ENCODE measurements at places on chromosomes 4 and X. TPM values are rescaled to one million over a fixed set of nuclear protein-coding genes. Genes with fewer than 3 reads are reported as not detected.

DNA sequence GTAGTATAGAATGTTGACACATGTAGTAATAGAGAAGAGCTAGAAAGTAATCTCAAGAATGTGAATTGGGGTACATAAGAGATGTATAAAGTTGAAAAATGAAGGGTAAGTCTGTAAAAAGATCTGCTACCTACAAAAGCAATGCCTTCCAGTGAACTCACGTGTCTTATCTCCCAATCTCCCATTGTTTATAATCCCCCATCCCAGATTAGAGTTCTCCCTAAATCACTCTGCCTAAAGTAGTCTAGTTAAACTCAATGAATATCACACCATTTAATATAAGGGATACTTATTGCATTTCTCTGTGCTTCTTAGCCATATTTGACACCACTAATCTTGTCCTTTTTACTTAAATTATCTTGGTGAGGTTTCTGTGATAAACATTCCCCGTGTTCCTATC, 6.6 kb downstream of the TECRL start:
- no peak for DNase-seq

The USP38 gene
- 10.0 TPM for total RNA-seq

DNA sequence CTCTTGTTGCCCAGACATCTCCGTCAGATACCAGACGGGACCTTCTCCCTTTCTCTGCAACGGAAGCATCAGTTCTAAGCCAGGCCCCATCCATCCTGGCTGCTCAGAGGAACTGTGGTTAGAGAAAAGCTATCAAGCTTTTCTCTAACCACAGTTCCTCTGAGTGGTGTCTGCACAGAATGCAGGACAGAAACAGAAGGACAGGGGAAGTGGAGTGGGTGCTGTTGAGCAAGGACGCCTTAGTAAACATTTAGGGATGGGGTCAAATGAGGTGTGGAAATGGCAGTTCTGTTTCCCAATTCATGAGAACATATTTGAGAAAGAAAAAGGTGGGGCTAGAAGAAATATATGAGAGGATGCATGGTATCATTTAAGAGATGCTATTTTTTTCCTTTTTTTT, 283.8 kb downstream of the CRLF2 start:
- DNase-seq, result no peak

The P2RY8 gene
- total RNA-seq, result 0.49 TPM

- peak; percentile 31 for DNase-seq
These were observed 55.5 kb upstream of the MAGED1 start for GRCh38 chrX:51837921-51838320.

The SUPT20HL2 gene
- total RNA-seq, result not detected

The TRPC5OS gene
- not detected for total RNA-seq

The TEX13B gene
- not detected for total RNA-seq

DNA sequence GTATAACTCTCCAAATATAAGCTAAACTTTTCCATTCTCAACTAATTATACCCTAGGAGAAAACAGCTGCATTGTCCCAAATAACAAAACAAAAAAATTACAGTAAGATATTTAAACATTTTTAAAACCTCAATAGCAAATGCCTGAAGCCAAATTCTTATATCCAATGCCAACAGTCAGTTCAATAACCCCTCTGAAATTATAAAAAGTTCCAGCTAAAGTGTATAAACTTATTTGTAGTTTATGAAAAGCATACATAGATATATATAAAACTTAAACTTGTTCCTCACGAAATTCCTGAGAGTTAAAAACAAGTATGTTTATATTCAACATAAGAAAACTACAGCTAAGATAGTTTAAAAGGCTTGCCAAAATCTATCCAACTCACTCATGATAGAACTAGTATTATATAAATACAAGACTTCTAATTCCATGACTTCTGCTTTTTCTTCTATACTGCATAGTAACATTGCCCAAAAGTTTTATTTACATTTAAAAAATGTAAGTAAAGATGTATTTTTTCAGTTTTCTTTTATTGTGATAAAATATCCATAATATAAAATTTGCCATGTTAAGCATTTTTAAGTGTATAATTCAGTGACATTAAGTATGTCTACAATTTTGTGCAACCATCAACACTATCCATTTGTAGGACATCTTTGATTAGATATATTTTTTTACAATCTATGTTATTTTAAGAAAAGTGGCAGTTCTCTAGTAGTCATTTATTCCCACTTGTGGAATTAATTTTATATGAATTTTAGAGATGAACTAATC, 72.8 kb downstream of the PPA2 start:
- DNase-seq, result no peak

The FATE1 gene
- not detected for total RNA-seq

The SERPINA7 gene
- 0.12 TPM for total RNA-seq

GRCh38 chr4:44522761-44523445, 74.3 kb upstream of the KCTD8 start:
- DNase-seq, result no peak

The RNF128 gene
- total RNA-seq, result 17.0 TPM

The EDA2R gene
- total RNA-seq, result 1.1 TPM

- peak; percentile 12 for DNase-seq
These were observed 5.5 kb upstream of the HGFAC start for GRCh38 chr4:3436048-3436797.

The SLC4A4 gene
- 235 TPM for total RNA-seq

GRCh38 chrX:143058120-143058519, 32.4 kb downstream of the SPANXN4 start:
- DNase-seq, result no peak

The SATL1 gene
- not detected for total RNA-seq

The ANKRD37 gene
- total RNA-seq, result 11.4 TPM

DNA sequence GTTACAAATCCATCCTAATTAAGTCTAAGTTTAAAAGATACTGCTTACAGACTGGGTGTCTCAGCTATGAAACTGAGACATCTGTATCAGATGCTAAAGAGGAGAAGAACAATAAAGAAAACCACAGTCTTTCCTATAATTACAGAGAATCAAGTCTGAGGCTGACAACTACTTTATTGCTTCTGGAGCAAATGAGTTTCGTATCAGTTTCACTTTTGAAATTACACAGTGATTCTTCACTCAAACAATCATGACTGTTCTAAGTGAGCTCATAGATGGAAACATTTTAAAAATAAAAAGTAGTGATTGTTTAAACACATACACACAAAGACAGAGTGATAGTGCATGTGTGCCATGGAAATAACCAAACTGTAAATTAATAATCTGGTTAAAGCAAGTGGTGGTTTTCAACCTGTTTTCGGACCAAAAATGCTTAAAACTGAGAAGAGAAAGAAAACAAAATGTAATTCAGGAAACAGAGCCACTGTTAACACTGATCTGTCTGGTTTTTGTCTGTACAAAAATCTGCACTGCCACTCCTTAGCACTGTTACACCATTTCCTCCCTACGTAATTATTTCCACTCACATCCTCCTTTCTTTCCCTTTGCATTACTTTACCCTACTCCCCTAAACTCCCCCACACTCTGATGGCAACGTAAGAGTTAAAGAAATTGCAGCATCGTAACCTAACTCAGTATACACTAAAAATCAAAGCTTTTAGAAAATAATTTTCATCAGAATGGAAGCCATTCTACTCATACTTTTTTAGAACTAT, 12.5 kb downstream of the RFC1 start:
- no peak for DNase-seq

GRCh38 chr4:86346320-86346719, 13.5 kb downstream of the MAPK10 start:
- DNase-seq, result no peak

DNA sequence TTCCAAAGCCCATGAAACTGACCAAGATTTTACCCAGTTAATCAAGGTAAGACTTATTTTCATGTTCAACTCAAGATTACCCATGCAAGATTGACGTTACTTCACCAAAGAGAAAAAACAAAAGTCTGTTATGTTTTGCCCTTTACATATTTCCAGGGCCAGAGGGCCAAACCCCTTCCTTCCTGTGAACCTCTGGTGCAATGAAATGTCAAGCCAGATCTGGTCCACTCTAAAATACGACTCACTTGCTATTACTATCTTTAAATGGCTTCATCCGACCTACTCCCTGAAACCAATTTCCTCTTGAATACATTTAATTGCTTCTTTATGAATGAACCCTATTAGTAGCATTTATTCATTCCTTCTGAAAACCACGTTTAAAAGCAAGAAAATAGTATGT, 33.0 kb downstream of the TSPAN5 start:
- no peak for DNase-seq

GRCh38 chr4:154928640-154929257, 147.7 kb downstream of the RBM46 start:
- no peak for DNase-seq

DNA sequence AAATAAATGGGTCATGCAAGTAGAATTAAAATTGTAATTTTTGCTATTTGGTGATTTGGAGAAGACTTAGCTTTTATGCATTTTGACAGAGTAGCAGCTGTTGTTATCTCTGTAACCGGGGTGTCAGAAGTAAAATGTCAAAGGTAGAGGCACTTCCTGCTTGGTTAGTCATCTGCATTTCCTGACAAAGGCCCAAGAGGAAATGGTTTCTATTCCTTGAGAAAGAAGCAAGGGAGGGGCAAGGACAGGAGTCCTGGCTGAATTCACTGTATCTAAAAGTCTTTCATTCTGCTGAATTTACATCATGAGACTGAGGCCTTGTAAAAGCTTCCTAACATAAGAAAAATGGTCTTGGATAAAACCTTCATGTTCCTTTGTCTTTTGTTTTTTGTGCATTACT, 550.9 kb upstream of the BOD1L1 start:
- no peak for DNase-seq

The FABP2 gene
- total RNA-seq, result not detected

GRCh38 chr4:126568652-126569570, 1063.8 kb upstream of the INTU start:
- no peak for DNase-seq

GRCh38 chrX:97787849-97788248, 904.1 kb downstream of the RPA4 start:
- no peak for DNase-seq

The MAGEE1 gene
- 2.0 TPM for total RNA-seq

DNA sequence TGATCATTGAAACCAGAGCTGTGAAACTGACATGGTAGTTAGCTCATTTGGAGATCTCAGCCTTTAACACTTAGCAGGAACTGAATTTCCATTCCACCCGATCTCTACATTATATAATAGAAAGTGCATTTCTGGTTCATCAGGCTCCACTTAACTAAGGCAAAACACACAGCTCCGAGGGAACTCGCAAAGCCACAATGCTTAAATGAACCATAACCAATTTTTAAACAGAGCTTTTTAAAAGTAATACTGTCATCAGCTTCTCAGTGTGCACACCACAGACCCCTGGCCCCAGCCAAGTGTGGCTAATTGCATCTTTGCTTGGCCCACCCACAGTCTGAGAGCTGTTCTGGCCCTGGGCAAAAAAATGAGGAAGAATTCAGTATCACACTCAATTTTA, 66.1 kb downstream of the DCHS2 start:
- DNase-seq, result no peak

GRCh38 chr4:61545902-61546480, 345.9 kb downstream of the ADGRL3 start:
- no peak for DNase-seq

DNA sequence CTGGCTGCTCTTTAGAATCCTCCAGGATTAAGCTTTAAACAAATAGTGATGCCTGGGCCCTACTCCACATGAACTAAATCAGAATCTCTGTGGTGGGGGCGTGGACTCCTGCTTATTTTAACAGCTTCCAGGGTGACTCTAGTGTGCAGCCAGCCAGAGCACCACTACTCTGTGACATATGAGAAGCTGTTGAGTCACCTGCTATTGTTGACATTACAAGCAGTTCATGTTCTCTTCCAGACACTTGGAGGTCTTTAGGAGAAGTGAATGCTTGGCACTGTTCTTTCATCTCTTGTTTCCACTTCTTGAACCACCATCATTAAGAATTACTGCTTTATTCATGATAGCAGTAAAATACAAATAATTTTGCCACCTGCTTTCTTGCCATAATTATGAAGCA, 426 bp upstream of the C4orf51 start:
- peak; percentile 34 for DNase-seq

The CCKAR gene
- total RNA-seq, result 0.16 TPM

The CCNG2 gene
- total RNA-seq, result 30.2 TPM

- DNase-seq, result peak; percentile 23
These were observed 21.9 kb downstream of the TKTL1 start for GRCh38 chrX:154317391-154317995.

DNA sequence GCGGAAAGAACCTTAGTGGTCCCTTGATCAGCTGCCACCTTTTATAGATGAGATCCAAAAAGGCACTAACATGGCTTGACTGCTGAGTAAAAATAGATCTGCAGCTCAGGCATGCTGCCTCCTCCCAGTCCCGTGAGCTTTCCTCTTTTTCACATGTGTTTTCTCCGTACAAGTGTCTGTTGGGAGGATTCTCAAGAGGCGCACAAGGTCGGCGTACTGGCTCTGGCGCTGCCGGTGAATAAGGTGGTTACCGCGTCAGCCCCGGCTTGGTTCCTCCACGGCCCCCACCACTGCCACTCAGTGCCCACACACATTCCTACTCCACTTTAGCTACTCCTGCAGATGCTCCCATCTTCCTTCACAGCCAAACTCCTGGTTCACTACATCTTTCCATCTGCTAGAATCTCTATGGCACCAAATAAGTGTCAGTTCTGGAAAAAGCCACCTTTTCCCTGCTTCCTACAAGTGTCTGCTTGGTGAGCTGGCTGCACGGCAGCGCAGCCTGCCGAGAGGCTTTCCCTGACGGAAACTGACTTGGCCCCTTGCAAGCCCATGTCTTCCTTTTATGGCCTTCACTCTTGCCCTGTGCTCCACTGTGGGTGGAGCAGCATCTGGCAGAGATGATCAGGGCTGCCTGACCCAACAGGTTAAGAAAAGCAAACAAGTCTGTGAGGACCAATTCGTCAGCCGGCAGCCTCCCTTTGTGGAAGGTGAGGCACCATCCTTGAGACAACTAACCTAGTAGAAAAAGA, 99.8 kb downstream of the KLHL8 start:
- DNase-seq, result peak; percentile 53

Data from pancreas (tissue), 10 donors.